ENCODE measurements at places on chromosomes 1 and 21. TPM values are rescaled to one million over a fixed set of nuclear protein-coding genes. Genes with fewer than 3 reads are reported as not detected.

RFX5 gene
- 108 TPM for total RNA-seq

SMIM1 gene
- total RNA-seq: not detected

ESRRG gene
- 0.57 TPM for total RNA-seq

EDEM3 gene
- 48.0 TPM for total RNA-seq

AHCTF1 gene
- 56.9 TPM for total RNA-seq

PLA2G4A gene
- total RNA-seq: 0.98 TPM

ANKRD45 gene
- total RNA-seq: 0.45 TPM

RGL1 gene
- total RNA-seq: 4.8 TPM

MRAP gene
- not detected for total RNA-seq

C1orf56 gene
- total RNA-seq: 6.8 TPM

CD160 gene
- not detected for total RNA-seq

OR6N1 gene
- total RNA-seq: not detected

FBLIM1 gene
- 3.1 TPM for total RNA-seq

PLEKHG5 gene
- 39.9 TPM for total RNA-seq

PRDX6 gene
- 250 TPM for total RNA-seq

SLC45A3 gene
- 13.4 TPM for total RNA-seq

RGS13 gene
- not detected for total RNA-seq

LAD1 gene
- 6.4 TPM for total RNA-seq

CNR2 gene
- not detected for total RNA-seq

ZSWIM5 gene
- 0.11 TPM for total RNA-seq

B3GALT2 gene
- 2.1 TPM for total RNA-seq

SIM2 gene
- total RNA-seq: 0.23 TPM

ZNF695 gene
- total RNA-seq: 17.2 TPM

TIAM1 gene
- 21.6 TPM for total RNA-seq

RHD gene
- total RNA-seq: not detected

SDC3 gene
- 42.8 TPM for total RNA-seq

C1orf74 gene
- total RNA-seq: 2.1 TPM

ETV3L gene
- not detected for total RNA-seq

INKA2 gene
- 4.0 TPM for total RNA-seq

CDC73 gene
- total RNA-seq: 36.1 TPM

FCGR1A gene
- total RNA-seq: not detected

FMO5 gene
- 0.53 TPM for total RNA-seq

KIF17 gene
- 0.40 TPM for total RNA-seq

GRIK1 gene
- total RNA-seq: not detected

MSH4 gene
- total RNA-seq: 0.08 TPM
